Myocyte (in vitro differentiated cells): ENCODE measurements at places on chromosomes 7 and 10. TPM values are rescaled to one million over a fixed set of nuclear protein-coding genes. Genes with fewer than 3 reads are reported as not detected.

DNA sequence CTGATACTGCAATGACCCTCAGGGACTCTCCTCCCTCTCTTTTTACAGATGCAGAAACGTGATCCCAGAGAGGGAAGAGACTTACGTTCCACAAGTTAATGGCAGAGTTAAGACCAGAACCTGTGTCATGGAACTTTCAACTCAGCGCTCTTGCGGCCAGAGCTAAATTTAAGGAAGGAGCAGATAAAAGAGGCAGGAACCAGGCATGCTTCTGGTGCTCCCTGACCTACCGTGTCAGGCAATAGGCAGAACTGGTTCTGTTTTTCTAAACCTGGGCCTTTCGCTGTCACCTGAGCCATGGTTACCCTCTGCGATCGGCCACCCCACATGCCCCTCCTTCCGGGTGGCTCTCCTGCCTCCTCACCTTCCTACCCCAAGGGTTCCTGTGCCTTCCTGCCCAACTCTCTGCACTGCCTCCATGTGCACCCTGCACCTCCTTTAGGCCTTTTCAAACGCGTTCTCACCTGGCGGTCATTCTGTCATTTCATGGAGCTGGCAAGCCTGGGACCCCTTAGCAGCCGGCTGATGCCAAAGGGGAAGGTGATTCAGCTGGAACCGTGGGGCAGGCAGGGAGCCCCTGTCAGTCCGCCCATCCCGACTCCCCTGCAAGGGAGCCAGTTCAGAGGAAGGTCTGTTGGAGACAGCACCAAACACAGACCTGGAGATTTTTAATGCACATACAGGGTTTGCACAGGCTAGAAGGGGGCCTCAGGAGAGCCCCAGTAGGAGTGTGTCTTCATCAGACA, 7.7 kb upstream of the GBX1 start:
- no peak for DNase-seq

- peak; percentile 61 for DNase-seq
Observed at GRCh38 chr10:102240467-102241031, 763 bp downstream of the PITX3 start.

Gene PLPP4
- 0.19 TPM in 1 of 2 replicates, not detected in the other for total RNA-seq

- DNase-seq = peak; percentile 45
Observed at GRCh38 chr10:78222096-78222790, 188.6 kb downstream of the RPS24 start.

GRCh38 chr7:7157177-7157886, 25.0 kb upstream of the C1GALT1 start:
- DNase-seq = peak; percentile 100

GRCh38 chr10:121406823-121407545, 191.3 kb downstream of the FGFR2 start:
- no peak for DNase-seq

DNA sequence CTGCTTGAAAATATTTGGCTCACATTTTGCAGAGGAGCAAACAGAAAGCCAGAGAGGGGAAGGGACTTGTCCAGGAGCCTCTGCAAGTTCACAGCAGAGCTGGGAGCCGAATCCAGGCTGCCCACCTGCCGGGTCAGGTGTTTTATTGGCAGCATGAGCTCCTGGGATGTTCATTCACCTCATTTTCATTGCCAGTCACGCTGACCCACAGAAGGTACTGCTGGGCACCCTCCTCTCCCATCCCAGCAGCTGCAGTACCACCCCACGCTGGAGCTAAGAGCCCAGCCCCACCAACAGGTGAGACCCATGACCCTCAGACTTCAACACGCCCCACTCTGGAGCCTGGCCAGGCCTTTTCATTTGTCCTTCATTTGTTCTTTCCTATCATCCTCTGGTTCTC, 102.7 kb downstream of the GRID1 start:
- no peak for DNase-seq

- DNase-seq = no peak
Observed at GRCh38 chr7:44823255-44823781, 24.6 kb downstream of the H2AZ2 start.

DNA sequence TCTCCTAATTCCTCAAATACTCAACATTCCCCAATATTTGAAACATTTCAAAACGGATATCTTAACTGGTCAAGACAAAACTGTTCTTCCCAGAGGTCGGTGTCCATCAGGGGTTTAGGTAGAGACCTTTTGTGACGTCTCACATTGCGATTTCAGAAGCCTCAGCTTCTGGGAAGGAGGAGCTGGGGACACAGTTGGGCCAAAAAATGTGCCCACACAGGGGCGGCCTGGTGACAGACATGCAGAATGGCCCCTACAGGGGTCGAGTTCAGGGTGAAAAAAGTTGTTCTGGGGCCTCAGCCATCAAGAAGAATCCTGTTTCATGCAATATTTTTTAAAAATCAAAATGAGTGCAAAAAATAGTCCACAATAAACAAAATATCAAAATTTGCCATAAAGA, 108.7 kb upstream of the PFKP start:
- no peak for DNase-seq

GRCh38 chr7:133376514-133376913, 123.6 kb downstream of the EXOC4 start:
- DNase-seq = no peak

GRCh38 chr10:22765660-22766547, 51.5 kb upstream of the PIP4K2A start:
- DNase-seq = no peak

Gene CNPY1
- 0.68 and 2.2 TPM in 2 replicates for total RNA-seq

DNA sequence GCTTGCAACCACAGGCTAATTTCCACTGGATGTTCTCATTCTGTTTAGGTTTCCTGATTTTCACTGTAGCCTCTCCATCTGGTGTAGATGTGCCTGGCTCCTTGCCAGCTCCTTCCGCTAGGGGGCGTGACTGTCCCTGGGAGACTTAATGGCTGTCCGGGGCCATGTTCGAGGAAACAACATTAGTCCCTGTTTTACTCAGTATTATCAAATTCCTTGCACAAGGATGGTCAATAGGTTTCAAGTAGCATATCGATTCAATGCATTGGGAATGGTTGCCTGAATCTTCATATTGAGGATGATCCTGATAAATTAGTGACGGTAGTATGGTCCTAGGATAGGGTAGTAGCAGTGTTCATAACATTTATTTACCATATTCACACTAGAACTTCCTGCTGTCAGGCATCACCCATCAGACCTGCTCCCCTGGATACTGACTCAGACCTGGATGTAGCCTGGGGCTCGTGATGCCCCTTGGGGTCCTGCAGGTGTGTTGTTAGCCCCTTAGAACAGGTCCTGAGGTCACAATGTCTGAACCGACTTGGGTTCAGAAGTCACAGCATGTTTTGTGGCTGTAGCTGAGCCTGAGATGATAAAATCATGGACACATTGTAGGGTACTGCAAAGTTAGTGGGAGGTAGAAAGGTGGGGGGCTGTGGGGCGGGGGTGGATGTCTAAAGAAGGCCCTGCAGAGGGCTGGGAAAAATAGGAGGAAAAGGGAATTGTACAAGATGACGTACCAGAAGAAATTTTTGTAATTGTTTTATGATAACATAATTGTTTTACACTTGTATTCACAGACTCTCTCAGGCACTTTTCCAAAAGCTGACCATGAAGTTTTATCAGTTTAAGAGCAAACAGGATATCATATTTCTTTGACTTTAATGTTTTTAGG, 8.9 kb upstream of the EXOC6 start:
- DNase-seq = no peak

DNA sequence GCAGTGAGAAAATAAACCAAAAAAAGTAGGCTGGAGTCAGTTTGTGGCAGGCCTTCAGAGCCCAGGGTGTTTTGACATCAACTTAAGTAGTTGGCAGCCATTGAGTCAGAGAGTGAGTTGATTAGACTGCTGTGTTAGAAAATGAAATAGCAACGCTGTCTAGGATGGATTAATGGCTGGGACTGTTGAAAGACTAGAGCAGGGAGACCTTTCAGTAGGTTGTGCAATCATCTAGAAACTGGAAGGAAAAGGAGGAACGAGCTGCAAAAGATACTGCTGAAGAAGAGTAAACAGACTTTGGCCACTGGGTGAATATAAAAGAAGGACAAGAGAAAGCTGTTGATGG, 28.6 kb upstream of the TRIL start:
- peak; percentile 30 for DNase-seq

Gene ZNF37A
- 9.4 and 10.0 TPM in 2 replicates for total RNA-seq

Gene CHST15
- 26.9 and 30.0 TPM in 2 replicates for total RNA-seq

- no peak for DNase-seq
Observed at GRCh38 chr7:45915606-45916005, 5.5 kb downstream of the IGFBP3 start.

Gene CDHR1
- 0.05 and 0.86 TPM in 2 replicates for total RNA-seq

DNA sequence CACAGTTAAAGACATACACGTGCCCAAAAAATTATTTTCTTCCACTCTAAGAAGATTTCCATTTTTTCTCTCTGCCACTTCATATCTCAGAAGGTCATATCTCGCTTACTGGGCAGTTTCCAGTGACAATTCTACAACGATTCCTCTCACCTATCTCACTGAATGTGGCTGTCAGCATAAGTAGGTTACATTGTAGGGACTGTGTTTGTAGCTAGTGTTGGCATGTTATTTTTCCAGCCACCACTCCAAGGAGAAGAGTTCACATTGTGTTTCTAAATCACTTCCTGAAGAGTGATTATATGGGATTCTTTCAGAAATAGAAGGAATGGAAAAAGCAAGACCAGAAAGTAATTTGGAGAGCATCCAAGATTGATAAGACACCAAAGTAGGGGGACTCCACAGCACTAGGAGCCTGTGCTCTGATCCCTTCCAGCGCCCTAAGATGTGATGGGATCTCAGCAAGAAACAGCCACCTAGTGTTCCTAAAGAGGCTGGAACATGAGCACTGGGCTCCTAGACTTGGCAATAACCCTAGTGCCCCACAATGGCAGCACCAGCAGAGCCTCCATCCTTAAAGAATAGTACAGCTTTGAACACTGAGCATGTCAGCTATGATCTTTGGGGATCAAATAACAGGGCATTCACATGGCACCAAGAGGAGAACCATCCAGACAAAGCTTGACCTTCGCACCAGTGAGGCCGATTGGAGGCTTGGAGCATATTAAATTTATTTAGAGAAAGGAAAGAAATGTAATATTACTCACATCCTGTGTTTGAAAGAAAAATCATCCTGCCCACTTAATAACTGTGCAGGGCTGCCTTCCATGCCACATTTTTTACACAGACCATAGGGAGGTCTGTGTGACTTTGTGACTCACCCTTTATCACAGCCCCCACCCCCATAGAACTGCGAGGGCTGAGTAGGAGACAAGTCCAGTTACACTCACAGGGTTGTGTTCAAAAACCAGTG, 51.8 kb downstream of the CAV1 start:
- peak; percentile 89 for DNase-seq

- peak; percentile 79 for DNase-seq
Observed at GRCh38 chr7:40329601-40330153, 194.9 kb downstream of the SUGCT start.

GRCh38 chr10:17659365-17659764, 15.4 kb downstream of the STAM start:
- DNase-seq = no peak

DNA sequence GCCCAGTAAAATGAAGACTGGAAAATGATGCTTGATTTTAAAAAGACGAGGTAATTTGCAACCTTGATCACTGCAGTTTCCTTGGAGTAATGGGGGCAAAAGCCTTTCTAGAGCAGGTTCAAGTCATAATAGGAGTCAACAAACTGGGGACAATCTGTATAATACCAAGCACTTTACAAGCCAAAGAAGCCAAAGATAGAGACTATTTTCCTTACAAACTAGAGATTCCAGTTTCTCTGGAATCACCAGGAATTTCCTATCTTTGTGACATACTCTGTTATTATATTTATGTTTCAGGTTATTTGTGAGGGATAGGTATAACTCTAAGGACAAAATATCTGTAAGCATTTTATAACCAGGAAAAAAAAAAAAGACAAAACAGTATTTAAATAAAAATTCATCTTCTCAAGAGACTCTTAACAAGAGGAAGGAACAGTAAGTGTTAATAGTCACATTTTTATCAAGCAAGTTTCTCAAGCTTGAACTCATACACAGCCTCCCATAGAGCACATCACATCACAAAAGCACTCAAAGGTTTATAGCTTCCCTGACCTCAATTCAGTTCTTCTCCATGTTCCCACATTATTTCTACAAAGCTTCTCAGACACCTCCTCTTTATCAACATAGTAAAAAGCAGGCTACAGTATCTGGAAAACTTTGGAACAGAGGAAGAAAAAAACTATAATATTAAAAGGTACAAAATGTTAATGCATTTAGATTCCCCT, 18.9 kb downstream of the JMJD1C start:
- no peak for DNase-seq

Gene THSD7A
- total RNA-seq = not detected in 2 replicates

Gene CADPS2
- total RNA-seq = 0.80 and 0.88 TPM in 2 replicates

GRCh38 chr10:113433711-113434110, 119.1 kb upstream of the HABP2 start:
- peak; percentile 2 for DNase-seq

Gene AVPI1
- total RNA-seq = 30.9 and 56.8 TPM in 2 replicates

Gene ITIH5
- not detected in 2 replicates for total RNA-seq

DNA sequence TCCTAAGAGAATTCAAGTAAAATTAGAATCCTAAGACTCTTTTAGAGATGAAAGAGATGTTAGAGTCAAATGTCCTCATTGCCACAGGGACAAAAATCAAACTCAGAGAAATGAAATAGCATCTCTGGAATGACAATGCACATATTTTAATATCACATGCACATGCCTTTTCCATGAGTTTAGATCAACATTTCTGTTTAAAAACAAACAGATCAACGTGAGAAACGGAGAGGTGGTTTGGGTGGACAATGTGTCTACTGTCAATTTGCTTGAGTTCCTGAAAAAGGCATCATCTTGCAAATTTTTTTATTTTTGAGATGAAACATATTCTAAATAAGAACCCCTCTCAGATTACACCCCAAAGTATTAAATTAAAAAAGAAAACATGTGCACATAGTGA, 130.0 kb downstream of the CHRM2 start:
- DNase-seq = peak; percentile 77

Gene OR2A42
- not detected in 2 replicates for total RNA-seq
